Fibroblast of skin of abdomen (primary cell): ENCODE measurements at places on chromosomes 7 and 10.

DNA sequence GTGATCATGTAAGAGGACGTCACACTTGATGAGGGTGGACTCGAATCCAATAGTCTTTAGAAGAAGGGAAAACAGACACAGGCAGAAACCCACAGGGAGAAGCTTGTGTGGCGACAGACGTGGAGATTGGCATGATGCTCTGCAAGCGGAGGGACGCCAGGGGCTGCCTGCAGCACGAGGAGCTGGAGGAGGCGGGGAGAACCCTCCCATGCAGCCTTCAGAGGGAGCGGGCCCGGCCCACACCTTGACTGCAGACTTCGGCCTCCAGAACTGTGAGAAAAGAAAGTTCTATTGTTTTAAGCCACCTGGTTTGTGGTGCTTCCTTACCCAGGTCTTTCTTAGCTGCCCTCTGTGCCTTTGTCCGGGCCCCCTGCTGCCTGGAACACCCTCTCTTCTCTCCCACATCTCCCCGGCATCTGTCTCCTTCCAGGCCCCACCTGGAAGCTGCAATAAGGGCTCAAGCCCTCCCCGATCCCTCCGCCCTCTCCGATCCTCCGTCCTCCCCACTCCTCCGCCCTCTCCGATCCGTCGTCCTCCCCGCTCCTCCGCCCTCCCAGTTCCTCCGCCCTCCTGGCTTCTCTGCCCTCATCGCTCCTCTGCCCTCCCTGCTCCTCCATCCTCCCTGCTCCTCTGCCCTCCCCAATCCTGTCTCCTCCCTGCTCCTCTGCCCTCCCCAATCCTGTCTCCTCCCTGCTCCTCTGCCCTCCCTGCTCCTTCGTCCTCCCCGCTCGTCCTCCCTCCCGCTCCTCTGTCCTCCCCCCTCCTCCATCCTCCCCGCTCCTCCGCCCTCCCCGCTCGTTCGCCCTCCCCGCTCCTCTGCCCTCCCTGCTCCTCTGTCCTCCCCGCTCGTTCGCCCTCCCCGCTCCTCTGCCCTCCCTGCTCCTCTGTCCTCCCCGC is 17.4 kb upstream of the PRKAG2 start:
- no peak for DNase-seq

DNA sequence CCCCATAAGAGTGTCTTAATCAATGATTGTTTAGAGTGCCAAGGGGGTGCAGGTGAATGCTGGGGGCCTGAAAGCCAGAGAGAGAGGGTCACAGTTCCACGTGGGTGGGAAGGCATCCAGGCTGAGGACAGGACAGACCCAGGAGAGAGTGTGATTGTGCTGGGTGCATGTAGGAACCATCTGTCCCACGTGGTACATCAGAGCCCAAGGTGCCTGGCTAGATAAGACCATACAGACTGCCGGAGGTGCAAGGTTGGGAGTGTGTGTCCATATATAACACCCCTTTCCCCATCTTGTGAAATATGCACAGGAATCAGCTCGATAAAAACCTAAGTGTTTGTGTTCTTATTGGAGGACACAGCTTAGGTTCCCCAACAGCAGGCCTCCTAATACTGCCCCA is 85.5 kb downstream of the WIPF3 start:
- DNase-seq = no peak

DNA sequence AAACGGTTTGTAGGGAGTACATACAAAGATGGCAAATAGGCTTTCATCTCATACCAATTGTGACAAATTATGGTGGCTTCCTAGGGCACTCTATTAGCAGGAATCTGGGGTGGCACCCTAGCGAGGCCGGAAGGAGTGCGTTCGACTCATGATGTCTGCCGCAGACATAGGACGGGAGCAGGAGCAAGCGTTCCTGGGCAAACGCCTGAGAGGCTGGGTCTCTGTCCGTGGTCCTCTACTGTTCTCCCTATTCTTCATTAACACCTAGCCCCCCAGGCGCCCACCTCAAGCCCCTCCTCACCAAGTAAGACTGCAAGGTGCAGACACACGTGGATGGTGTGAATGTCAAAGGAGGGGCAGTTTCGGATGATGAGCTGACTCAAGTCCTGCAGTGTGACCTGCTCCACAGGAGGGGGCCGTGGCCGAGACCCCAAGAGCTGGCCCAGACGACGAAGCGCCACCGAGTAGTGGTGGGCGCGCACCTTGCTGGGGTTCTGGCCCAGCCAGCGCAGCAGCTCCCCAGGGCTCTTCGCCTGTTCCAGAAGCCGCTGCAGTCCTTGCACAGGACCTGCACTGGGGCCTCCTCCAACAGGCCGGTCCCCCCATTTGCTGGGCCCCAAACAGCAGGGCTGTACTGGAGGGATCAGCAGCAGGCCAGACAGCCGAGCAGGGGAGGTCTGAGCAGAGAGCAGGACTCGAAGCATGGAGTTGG is 1.3 kb downstream of the FASTK start:
- no peak for DNase-seq

GRCh38 chr10:79063071-79063491 is 5.7 kb upstream of the ZMIZ1 start:
- DNase-seq = no peak

DNA sequence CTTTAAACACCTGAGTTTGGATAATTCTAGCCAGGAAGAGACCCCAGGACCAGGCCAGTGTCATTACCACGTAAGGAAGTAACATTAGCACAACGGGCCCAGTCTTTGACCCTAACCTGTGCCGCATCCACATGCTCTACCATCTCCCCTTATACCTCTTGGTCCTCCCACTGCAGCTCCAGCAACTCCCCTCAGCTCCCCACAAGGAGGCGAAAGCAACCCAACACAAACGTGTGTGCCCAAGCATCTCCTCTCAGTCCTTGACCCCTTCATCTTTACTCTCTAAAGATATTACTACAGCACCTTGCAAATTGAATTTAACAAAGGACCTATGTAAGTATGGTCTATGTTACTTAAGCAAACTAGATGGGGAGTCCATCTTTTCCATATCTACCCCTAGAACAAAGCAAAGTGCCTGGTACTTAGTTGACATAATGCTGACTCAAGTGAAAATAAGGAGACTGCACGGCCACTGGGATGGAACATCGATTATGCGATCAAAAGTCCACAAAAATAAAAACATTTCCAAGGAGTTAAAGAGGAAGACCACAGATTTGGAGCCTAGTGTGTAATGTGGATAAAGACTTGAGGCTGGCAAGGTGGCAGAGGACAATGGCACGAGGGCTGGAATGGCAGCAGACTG is 147.7 kb downstream of the JAZF1 start:
- no peak for DNase-seq

- no peak for DNase-seq
Measured at GRCh38 chr10:228366-228765, 93.1 kb downstream of the ZMYND11 start.

DNA sequence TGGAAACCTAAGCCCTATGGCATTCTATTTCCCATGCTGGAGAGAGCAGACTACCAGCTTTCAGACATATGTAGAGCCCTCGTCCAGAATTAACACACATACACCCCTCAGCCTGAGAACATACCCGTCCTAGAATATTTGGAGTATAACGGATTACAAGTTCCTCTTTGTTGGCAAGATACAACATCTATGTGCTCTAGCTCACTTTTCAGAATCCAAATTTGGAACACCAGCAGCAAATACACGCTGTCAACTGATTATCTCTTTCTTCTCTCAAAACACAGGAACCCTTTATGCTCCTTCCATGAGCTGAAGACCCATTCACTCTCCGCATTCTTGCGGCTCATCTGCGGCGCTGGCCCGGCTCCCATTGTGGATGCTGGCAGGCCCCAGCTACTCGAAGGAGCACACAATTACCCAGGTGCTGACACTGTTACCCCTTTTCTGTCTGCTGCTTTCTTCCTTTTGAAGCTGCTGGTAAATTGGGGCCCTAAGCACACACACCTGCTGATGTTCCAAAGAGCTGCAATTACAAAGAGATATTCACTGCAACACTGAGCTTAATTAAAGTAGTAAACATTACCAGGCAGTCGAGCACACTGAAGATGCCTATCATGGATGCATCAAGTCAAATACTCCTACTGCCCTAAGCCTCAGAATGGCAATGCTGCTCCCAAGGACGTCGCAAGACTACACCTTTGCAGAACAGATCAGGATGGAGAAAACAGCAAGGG is 70.0 kb downstream of the VOPP1 start:
- DNase-seq = no peak

DNA sequence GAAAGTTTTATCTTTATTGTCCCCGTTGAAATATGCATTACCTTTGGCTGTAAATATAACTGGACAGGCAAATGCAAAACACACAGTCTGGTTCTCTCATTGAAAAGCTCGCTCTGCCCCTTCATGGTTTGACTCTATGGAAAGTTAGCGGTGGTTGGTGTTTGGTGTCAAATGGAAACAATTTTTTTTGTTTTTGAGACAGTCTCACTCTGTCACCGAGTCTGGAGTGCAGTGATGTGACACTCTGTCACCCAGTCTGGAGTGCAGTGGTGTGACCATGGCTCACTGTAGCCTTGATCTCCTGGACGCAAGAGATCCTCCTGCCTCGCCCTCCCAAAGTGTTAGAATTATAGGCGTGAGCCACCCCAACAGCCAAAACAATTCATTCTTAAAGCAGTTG is 149.7 kb downstream of the LRRC4 start:
- DNase-seq = no peak

DNA sequence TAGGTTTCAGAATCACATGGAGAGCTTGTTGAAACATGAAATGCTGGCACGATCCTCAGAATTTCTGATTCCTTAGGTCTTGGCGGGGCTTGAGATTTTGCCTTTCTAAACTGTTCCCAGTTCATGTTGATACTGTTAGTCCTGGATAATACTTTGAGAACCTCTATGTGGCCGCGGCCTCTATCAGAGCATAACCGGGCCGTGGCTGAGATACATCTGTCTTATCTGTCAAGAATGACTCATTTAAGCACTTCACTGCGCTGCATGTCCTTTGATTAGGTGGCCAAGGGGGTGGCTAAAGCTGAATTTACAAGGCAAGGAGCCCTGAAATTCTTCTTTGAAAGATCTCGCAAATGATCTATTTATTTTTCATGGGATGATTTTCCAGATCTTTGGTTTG is 66.9 kb downstream of the GALNT17 start:
- no peak for DNase-seq

DNA sequence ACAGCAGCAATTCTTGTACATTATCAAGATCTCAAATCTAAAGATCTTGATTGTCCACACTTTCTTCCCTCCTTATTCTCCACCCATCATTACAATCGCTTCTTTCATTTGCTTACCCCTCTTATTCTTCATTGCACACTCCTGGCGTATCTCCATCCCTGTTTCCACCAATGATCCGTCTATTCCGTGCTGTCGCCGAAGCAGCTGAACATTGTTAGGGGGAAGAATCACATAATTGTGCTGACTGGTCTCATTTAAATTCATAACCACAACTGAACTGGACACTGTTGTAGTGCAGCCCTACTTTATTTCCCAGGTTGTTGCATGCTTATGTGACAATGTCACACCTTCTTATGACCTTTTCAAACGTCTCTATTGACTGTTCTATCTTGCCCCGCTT is 18.9 kb upstream of the NRP1 start:
- DNase-seq = no peak

GRCh38 chr7:22295402-22296264 is 61.3 kb downstream of the RAPGEF5 start:
- no peak for DNase-seq

GRCh38 chr7:128794020-128794419 is 2.3 kb downstream of the CCDC136 start:
- DNase-seq = no peak

DNA sequence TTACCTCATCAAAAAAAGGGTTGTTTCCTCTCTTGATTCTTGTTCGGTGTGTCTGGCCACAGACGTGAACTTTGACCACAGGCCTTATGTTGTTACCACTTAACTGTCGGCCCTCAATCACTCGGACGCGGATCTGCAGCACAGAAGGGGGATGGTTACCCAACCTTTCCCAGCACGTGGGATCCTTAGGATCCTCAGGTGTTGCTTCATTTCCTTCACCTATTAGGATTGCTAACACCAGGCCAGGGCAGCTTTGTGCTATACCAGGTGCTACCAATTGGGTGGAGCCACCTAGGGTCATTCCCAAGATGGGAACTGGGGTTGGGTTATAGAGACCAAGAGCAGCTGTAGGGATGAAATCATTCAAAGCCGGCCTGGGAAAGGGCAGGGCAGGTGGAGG is 73.4 kb downstream of the MYOF start:
- DNase-seq = no peak

DNA sequence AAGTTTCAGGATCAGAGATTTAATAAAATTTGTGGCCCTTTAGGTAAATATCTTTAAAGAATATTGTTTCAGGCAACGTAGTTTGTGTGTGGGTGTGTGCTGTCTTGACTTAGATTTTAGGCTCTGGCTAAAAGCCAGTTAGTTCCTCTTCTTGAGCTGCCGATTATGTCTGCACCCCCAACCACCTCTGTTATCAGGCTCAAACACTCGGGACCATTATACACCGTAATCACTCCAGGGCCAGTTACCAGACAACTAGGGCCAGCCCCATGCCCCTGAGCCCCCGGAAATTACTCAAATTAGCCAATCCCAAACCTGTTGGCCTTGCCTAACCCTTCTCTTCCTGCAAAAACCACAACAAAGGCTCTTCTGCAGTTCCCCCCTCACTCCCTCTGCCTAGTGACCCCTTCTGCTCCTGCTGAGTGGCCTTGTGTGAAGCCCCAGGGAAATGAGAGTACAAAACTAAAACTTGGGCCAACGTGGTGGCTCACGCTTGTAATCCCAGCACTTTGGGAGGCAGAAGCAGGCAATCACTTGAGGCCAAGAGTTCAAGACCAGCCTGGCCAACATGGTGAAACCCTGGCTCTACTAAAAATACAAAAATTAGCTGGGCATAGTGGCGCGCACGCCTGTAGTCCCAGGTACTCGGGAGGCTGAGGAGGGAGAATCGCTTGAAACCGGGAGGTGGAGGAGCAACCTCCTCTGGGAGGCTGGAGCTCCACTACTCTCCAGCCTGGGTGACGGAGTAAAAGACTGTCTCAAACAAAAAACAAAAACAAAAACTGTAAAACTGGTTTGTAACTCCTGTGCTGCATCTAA is 9.2 kb upstream of the HNRNPF start:
- no peak for DNase-seq

- DNase-seq = no peak
Measured at GRCh38 chr7:116851671-116852070, 10.7 kb upstream of the CAPZA2 start.

DNA sequence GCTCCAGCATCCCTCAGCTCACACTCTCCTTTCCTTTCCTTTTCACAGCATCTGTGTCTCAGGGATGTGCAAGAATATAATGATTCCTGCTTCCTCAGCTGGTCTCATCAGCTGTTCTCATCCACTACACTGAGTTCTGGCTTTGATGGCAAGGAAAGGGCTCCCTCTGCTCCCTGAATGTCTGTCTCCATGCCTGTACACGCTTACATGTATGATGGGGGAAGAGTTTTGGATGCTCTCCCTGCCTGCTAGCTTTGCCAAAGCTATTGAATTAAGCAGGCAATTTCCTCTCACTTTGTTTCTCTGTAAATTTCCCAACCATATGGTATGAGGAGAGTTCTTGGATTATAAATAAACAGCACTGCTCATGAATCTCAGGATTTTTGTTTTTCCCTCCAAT is 254.5 kb downstream of the SORCS3 start:
- no peak for DNase-seq

GRCh38 chr7:46131916-46132795 is 211.1 kb upstream of the IGFBP3 start:
- DNase-seq = peak; percentile 47

- no peak for DNase-seq
Measured at GRCh38 chr7:141312828-141313521, 238.2 kb upstream of the AGK start.

GRCh38 chr10:63515002-63515763 is 6.0 kb upstream of the REEP3 start:
- peak; percentile 71 for DNase-seq
